Metanephros (tissue), 2 donors: ENCODE measurements at places on chromosomes 2 and 18. TPM values are rescaled to one million over a fixed set of nuclear protein-coding genes. Genes with fewer than 3 reads are reported as not detected.

EPB41L3 gene
- total RNA-seq = 63.1 TPM

PCGF1 gene
- total RNA-seq = 8.9 TPM

PKDCC gene
- 301 TPM for total RNA-seq

LYPD1 gene
- total RNA-seq = 57.0 TPM

DCDC2C gene
- 0.93 TPM for total RNA-seq

CERKL gene
- total RNA-seq = 4.5 TPM

GAREM2 gene
- total RNA-seq = 3.7 TPM

CBLN2 gene
- 2.3 TPM for total RNA-seq

ACTR3 gene
- total RNA-seq = 115 TPM

EDAR gene
- 2.2 TPM for total RNA-seq

SLC39A6 gene
- total RNA-seq = 59.3 TPM
